ENCODE measurements at places on chromosomes 7 and 10. TPM values are rescaled to one million over a fixed set of nuclear protein-coding genes. Genes with fewer than 3 reads are reported as not detected.

GRCh38 chr7:19009241-19009935 is 108.0 kb downstream of the TWIST1 start:
- H3K4me3 ChIP-seq, result no peak overlapping the region
- no peaks in the 10 kb centered on the region for H3K4me1 ChIP-seq
- H3K27me3 ChIP-seq, result no peaks in the 10 kb centered on the region
- no peaks in the 10 kb centered on the region for H3K36me3 ChIP-seq
- peak; percentile 53 for DNase-seq

DNA sequence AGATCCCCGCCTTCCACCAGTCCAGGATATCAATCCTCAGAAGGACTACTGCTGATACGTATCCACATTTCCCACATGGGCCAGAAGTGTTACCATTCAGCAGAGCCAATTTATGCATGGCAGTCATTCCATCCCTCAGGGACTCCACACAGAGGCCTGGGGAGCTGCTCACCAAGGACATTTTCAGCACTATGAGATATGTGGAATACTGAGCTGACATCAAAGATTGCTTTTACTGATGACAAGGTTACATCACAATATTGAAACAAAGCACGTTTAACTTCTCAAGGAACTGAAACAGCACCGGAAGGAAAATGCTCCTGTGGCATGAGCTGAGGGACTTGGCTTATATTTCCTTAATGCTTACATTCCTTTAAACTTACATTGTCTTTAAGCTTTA is 335.1 kb downstream of the BMPER start:
- H3K27ac ChIP-seq, result no peak overlapping the region
- H3K27me3 ChIP-seq, result no peaks in the 10 kb centered on the region
- no peaks in the 10 kb centered on the region for H3K4me1 ChIP-seq
- no peaks in the 10 kb centered on the region for H3K36me3 ChIP-seq

GRCh38 chr7:36299823-36300341 is 89.8 kb upstream of the ANLN start:
- H3K4me1 ChIP-seq, result peaks cover 42% of the 10 kb centered on the region
- no peaks in the 10 kb centered on the region for H3K36me3 ChIP-seq
- H3K27ac ChIP-seq, result no peak overlapping the region
- DNase-seq, result peak; percentile 20
- H3K4me3 ChIP-seq, result no peak overlapping the region
- H3K27me3 ChIP-seq, result no peaks in the 10 kb centered on the region

DNA sequence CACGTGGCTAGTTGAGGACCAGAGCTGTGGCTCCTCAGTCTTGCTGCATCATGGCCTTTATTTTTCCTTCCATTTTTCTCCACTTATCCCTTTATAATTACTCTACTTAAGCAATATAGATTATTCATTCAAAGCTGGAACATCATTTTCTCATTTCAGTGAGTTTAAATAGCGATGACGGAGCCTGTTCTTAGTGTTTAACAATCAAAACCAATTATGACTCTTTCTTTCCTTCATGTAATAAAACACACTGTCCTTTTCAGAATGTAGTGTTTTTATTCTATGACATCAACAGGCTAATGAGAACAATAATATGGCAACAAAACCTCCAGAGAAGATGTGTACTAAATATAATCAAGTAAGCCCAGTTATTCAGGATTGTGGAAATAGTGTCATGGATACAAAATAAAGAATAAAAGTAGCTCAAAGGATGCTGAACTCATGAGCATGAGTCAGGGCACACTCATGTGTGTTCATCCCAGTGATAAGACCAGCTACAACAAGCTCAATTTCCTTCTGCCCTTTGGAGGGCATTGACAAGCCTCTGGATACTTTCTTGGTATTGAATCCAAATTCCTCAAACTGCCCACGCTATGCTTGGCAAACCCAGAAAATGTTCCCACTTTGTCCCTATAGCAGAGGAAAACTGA is 188.4 kb downstream of the CYP26A1 start:
- H3K27ac ChIP-seq, result no peak overlapping the region
- DNase-seq, result peak; percentile 38
- no peaks in the 10 kb centered on the region for H3K36me3 ChIP-seq
- no peak overlapping the region for H3K4me3 ChIP-seq

ASB4 gene
- total RNA-seq, result not detected

CARD11 gene
- 0.15 TPM for total RNA-seq

DEPP1 gene
- total RNA-seq, result 34.0 TPM

IRF5 gene
- not detected for total RNA-seq

LAMB4 gene
- total RNA-seq, result not detected
